ENCODE measurements at places on chromosomes 6 and 20. TPM values are rescaled to one million over a fixed set of nuclear protein-coding genes. Genes with fewer than 3 reads are reported as not detected.

Gene KCNQ5
- 4.1 TPM for total RNA-seq

- no peak for DNase-seq
These were observed 9.2 kb downstream of the CDH22 start for GRCh38 chr20:46299078-46299477.

- no peak for DNase-seq
These were observed 13.3 kb downstream of the FRK start for GRCh38 chr6:116047173-116047933.

GRCh38 chr20:51487565-51488268 is 54.8 kb downstream of the NFATC2 start:
- DNase-seq, result no peak

DNA sequence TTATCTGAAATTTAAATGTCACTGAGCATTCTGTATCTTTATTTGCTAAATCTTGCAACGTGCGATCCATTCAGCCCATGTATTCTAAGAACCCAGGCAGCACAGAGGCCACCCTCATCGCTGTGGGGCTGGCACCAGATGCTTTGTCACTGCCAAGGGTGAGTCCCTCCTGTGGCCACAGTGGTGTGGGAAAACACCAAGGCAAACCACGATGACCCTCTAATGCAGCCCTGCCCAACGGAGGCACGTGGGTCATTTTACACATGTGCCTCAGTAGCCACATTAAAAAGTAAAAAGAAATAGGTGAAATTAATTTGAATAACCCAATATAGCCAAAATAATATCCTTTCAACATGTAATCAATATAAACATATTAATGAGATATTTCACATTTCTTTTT is 221.7 kb downstream of the UNC5CL start:
- DNase-seq, result no peak

Gene CCN6
- total RNA-seq, result not detected

- no peak for DNase-seq
These were observed 151.3 kb downstream of the LCA5 start for GRCh38 chr6:79385893-79386292.

DNA sequence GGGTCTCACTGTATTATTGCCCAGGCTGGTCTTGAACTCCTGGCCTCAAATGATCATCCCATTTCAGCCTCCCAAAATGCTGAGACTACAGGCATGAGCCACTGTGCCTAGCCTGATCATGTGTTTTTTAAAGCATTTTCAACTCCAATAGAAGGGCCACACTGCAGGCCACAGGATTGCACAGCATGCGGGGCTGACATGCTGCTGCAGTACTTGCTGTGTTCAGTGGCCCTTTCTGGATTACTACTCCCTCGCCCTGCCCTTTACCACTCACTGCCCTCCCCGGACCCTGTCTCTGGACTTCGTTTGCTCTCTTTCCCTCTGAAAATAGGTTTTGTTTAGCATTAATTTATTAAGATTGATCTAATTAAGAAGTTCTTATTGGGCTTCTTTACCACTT is 37.3 kb downstream of the HECA start:
- DNase-seq, result no peak

DNA sequence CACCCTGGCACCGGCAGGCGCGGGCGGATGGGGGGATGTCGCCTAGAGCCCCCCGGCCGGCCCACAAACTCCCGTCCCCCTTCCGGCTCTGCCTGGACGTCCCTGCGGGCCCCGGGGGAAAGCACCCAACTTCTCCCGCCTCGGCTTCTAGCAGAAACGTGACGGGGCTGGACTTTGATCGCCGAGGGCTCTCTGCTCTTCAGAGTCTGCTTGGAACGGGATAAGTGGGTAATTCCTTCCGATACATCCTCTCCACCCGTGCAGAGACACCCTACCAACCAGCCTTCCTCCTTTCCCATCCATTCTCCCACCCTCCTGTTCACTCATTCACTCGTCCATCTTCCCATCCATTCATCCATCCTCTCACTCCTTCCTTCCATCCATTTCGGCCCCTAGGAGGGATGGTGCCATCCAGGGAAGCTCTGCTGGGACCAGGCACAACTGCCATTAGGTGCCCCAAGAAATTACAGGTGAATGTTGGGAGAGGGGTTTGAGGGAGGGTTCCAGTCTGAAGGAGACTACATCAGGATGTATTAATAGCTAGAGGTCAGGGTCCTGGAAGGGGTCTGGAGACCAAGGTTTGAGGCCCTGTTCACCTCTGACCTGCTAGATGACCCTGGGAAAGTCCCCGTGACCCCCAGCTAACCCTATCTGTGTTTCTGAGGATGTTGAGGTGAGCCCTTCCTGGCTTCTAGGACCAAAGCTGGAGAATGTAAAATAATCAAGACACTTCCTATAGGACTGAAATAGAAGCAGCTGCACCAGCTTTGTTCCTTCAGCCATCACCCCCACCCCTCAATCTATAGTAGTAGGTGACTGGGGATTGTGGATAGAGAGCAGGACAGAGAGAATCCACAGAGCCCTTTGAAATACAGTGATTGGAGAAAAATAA is 538 bp downstream of the TTLL9 start:
- no peak for DNase-seq

- no peak for DNase-seq
These were observed 21.2 kb downstream of the FRMD1 start for GRCh38 chr6:168057836-168058235.

- DNase-seq, result no peak
These were observed 23.8 kb downstream of the FKBP5 start for GRCh38 chr6:35664945-35665344.

GRCh38 chr6:33670971-33671743 is 40.3 kb downstream of the UQCC2 start:
- DNase-seq, result no peak

DNA sequence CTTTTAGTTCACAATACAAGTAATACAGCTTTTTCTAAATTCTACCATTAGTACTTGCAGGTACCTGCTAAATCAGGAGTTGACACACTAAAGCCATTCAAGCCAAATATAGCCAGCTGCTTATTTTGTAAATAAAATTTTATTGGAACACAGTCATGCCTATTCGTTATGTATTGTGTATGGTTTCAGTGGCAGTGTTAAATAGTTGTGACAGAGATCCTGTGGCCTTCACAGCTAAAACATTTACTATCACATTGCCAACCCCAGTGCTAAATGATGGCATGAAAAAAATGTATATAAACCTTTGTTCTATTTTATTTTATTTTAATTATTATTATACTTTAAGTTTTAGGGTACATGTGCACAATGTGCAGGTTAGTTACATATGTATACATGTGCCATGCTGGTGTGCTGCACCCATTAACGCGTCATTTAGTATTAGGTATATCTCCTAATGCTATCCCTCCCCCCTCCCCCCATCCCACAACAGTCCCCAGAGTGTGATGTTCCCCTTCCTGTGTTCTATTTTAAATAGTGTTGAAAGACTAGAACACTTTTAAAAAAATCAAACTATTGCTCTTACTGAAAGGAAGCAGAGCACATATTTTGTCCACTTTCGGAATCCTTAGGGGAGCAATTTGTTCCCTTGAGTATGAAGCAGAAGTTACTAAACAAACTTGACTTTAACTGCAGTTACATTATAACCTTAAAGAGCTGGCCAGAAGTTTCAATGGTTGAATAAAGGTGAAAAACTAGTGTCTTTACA is 115.7 kb downstream of the PRIM2 start:
- no peak for DNase-seq

DNA sequence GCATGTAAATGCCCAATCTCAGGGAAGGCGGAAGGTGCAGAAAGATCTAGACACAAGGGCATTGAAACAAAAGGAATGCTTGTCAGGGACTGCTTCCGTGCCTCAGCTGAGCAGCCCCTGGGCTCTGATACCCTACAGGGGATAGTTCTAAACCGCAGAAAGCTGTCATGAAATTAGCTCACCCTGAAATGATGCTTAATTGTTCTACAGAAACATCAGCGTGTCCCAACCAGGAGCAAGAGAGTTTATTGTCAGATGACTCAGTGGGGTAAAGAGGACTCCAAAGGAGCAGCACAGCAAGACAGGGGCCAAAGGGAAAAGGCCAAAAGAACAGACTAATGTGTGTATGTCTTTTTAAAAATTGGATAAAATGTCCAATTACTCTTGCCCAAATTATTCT is 258.4 kb upstream of the JARID2 start:
- no peak for DNase-seq

DNA sequence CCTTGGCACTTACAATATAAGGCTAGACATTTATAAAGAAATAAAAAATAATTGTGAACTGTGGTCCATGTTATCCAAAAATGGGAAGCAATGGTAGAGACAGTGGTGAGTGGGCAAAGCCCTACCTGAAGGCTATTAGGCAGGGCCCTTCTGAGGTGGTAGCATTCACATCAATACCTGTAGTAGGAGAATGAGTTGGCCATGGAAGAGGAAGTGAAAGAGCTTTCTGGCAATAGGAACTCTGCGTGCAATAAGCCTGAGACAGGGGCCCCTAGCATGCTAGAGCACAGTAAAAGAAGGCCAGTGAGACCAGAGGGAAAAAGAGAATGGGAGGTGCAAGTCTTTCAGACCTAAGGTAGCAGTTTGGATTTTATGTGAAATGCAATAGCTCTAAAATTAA is 754.5 kb downstream of the PTPRT start:
- no peak for DNase-seq

Gene VSX1
- 0.18 TPM for total RNA-seq

Gene EFCAB8
- total RNA-seq, result not detected

Gene HNF4A
- 0.09 TPM for total RNA-seq

DNA sequence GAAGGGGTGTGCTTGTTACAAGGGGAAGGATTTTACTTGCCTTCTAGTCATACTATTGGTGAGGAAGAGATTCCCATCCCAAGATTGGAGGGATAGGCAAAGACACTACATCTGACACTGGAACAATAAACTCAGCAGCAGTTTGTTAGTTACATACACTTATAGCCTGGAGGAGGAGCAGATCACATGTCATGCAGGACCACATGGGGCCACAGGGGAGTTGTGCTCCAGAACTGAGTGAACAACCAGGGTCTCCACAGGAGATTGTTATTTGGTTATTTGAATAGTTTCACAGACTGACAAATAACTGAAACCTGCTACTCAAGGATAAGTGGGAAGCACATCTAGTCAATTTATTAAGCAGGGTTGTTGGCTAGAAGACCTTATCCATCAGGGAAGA is 559.4 kb upstream of the MANEA start:
- no peak for DNase-seq

DNA sequence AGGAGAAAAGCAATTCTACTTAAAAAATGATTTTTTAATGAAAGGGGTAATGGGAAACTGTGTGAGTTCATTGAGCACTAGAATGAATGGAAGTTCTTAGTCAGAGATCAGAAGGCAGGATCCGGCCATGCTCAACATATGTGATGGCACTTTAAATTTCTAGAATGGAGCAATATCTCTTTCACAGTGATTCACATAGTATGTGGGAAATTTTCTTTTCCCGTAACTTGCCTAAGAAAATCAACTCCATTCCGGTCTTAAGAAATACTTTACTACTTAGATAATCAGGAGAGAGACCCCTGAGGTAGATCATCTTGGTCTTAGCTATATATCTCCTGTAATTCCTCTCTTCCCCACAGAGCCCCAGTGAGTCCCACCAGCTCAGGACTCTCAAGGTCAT is 131.8 kb downstream of the SCML4 start:
- DNase-seq, result no peak

Gene PROKR2
- 0.45 TPM for total RNA-seq

DNA sequence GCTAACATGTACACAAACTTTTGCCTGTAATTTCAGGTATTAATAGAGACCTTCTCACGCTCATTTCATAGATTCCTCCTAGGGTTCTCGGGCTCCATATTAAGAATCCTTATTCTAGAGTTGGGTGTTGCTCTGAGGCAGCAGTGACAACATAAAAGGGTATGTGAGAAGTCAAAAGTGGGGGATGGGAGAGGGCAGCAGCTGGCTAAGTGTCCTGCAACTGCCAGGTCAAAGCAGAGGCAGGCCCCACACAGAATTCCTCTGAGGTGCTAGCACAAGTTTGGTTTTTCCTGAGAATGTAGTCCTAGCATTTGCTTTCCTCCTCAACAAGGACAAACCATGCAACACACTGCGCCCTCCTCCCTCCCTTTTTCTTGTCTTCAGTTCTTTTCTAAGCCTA is 4.6 kb downstream of the NSFL1C start:
- no peak for DNase-seq

Gene SIM1
- not detected for total RNA-seq

Gene TXLNB
- 0.73 TPM for total RNA-seq

DNA sequence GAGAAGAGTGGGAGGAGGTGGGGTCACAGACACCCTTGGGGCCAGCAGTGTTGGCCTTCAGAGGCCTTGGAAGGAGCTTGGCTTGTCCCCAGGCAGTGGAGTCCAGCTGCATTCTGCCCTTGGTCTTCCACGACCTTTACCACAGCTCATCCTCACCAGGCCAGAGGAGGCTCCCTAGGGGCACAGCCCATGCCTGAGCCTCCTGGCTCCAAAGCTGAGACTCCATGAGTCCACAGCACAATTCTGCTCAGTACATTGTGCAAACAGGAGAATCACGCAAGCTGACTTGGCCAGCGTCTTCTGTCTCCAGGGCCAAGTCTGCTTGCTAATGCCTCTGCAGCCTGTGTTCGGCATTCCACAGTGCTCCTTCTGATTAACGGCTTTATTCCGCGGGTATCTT is 337.2 kb downstream of the SMOC2 start:
- no peak for DNase-seq

Gene BPIFB3
- total RNA-seq, result not detected

GRCh38 chr6:87736809-87737540 is 34.9 kb upstream of the AKIRIN2 start:
- no peak for DNase-seq

- no peak for DNase-seq
These were observed 42.0 kb downstream of the VTA1 start for GRCh38 chr6:142189057-142189456.

Gene SOX4
- total RNA-seq, result 217 TPM

- DNase-seq, result no peak
These were observed 91.5 kb upstream of the SASH1 start for GRCh38 chr6:148250975-148251685.

DNA sequence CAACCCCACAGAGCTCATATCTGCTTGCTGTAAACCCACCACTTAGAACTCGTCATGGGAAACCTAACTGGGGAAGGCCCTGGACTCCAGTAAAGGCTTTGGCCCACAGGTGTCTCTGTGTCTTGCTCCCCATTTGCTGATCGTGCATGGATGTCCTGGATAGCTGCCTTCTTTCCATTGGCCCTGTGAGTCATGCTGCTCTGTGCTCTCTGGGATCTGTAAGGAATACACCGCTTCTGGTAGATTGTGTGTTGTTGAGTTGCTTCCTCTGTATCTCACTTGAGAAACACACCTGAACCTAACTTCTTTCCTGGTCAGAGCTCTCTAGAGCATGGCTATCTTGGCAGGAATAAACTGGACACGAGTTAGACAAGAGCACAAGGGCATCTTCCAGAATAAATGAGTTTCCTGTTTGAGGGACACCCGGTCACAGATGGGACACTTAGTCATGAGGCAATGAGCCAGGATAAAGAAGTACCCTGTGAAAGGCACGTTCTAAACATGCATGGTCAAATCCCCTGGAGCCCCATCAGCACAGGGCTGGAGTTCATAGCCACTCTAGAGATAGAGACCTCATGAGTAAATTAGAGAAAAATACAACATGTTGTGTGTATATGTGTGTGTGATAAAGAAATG is 99.6 kb upstream of the TMEM170B start:
- no peak for DNase-seq

DNA sequence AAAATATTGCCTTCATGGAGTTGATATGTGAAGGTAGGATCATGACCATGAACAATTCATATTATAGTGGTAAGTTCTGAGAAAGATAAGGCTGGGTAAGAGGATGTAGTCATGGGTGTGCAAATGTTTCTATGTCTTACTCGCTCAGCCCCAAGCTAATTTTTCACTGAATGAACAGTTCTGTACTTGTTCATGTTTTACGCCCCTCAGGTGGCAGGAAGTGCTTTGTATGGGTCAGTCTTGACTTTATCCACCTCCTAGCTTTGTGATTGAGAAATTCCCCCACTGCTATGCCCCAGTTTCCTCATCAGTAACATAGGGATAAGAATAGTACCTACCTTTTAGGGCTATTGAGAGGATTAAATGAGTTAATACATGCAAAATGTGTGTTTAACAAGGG is 148.2 kb upstream of the KCNG1 start:
- no peak for DNase-seq
